Stimulated activated CD4-positive, alpha-beta T cell treated with anti-CD3 and anti-CD28 coated beads, Interleukin-2, amount 100 ng/mL, for 24 hours (primary cell): ENCODE measurements at places on chromosomes 6 and 20.

GRCh38 chr6:39688494-39688893 lies 36.7 kb downstream of the KIF6 start:
- DNase-seq, result no peak

DNA sequence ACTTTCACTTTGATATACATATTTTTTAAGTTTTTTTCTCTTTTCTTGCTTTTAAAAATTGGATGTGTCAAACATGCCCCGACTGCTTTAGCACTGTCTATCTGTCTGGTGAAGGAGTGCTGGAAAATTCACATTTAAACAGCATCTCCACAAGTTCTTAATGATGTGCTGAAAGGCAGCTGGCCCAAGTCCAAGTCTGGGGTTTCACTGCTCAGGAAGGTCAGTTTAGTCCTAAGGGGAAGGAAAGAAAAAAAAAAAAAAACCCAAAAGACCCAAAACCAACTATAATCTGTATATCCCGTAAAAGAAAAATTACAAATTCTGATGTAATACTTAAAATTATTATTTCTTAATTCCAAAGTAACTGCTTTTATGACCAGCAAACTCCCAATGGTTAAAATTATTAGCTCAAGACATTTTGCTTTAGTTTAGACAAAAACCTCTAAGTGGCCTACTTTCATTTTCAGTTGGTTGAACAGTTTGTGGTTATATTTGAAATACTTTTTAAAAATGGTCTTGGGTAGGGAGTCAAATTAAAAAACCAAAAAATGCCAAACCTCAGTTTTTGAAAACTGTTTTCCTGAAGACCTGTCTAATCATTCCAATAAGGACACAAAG lies 79.5 kb upstream of the PREP start:
- no peak for DNase-seq

- DNase-seq, result no peak
These were observed 62.1 kb upstream of the RBM24 start for GRCh38 chr6:17219098-17219497.

DNA sequence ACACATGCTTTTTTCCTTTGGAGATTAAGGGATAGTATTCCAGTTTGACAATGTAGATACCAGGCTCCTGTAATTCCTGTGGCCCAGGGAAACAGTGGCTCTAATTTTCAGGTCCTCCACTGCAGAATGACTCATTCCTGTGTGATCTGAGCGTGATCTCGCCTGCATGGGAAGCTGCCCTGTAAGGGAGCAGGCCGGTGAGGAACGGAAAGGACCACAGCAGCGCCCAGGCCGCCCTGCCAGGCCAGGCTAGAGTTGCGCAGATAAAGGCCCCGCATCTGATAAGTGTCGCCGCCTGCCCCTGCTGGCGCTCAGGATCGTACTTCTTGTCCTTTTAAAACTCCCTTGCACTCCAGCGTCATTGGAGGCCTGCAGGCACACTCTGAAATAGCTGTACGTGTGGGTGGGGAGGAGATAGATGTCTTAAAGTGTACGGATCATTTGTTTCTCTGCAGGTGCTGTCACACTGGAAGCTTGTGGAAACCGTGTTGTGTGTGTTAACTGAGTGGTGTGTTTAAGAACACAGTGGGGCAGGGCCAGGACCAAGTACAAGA lies 60.7 kb downstream of the SYNJ2 start:
- no peak for DNase-seq

- no peak for DNase-seq
These were observed 51.0 kb downstream of the ZBTB2 start for GRCh38 chr6:151340219-151340978.

DNA sequence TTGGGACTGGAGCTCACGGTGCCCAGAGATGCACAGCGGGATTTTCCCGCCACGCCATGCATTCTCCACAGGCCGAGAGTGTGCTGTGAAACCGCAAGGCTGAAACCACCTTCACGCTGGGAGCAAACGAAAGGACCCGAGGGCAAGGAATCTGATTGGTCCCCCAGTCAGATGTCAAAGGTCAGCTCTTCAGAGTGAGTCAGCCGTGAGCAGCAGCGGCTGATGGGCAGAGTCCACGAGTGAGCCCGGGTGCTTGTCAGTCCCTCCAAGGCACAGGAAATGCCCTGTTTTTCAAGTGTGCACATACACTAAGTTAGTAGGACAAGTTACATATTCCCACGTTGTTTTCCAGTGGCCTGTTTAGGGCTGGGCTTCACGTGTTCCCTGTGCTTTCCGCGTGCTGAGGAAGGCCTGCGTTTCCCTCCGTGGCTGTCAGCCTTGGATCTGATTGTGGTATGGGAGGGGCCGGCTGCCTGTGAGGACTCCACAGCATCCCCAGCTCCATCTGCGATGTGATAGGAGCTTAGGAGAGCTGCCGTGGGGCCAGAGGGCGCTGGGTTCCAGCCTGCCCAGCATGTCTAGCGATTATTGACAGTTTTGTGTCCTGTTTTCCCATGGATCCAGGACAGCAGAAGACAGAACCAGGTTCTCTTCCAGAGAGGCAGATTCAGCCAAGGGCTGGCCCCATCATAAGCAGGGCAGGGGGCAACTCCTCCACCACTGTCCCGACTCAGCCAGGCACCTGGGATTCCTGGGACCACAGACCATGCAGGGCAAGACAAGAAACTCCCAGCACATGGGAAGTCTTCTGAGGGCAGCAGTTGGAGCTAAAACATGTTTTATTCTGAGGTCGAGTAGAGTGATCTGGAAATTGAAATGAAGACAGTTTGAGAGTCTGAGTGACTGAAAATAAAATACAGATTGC lies 38.2 kb upstream of the FRMD1 start:
- no peak for DNase-seq

- no peak for DNase-seq
These were observed 43.6 kb upstream of the PHACTR3 start for GRCh38 chr20:59560588-59561227.

DNA sequence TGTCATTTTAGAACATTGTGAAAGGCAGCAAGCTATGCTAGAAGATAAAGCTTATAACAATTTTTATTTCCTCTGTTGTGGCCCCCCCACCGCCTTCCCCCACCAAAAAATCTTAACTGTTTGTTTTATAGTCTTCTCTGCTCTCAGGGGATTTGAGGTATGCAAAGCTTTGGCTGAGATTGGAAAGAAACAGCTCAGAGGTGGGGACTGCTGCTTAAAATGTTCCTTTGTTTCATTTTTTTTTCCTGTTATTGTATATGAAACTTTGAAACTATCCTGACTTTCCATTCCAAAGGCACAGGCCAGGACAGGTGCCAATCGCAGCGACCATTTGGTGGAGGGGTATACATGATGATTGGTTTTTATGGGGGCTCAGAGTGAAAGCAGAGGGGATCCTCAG lies 114.7 kb upstream of the PHACTR1 start:
- no peak for DNase-seq

DNA sequence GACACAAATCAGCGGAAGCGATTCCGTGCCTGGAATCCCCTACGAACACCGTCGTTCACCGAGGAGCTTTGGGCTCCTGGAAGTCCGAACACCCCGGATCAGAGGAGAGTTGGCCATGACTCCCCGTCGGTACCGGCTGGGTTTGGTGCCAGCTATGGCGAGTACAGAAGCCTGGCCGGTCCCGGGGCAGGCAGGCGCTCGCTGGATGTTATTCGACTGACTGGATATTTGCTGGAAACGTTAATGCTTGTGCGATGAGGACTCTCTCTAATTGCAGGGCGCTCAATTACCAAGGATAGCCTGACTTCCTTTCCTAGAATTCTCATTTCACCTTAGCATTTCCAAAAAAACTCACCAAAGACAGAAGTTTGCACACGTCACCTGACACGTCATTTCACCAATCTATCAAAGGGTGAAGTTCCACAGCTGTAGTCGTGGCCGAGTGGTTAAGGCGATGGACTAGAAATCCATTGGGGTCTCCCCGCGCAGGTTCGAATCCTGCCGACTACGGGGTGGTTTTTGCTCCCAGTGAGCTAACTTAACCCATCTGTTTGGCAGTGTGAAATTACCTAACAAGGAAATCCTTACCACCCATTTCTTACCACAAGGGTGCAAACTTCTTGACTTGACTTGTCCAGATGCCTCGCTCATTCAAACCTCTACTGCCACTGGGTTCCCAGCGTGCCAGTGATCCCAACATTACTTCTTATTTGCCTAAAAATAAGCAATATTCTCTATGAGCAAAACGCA lies 22.7 kb upstream of the ZNF184 start:
- peak; percentile 88 for DNase-seq

- no peak for DNase-seq
These were observed 118.2 kb downstream of the BACH2 start for GRCh38 chr6:90178384-90178855.

- DNase-seq, result no peak
These were observed 185.0 kb downstream of the HS3ST5 start for GRCh38 chr6:114157848-114158247.

GRCh38 chr20:36873498-36874189 lies 2.3 kb upstream of the TLDC2 start:
- no peak for DNase-seq

- no peak for DNase-seq
These were observed at the start of gene OPRL1 for GRCh38 chr20:64080013-64080812. Gene OPRL1, plus strand, starts transcription at chr20:64080082. Its CDS starts 12,639 bp downstream, at chr20:64092721.

DNA sequence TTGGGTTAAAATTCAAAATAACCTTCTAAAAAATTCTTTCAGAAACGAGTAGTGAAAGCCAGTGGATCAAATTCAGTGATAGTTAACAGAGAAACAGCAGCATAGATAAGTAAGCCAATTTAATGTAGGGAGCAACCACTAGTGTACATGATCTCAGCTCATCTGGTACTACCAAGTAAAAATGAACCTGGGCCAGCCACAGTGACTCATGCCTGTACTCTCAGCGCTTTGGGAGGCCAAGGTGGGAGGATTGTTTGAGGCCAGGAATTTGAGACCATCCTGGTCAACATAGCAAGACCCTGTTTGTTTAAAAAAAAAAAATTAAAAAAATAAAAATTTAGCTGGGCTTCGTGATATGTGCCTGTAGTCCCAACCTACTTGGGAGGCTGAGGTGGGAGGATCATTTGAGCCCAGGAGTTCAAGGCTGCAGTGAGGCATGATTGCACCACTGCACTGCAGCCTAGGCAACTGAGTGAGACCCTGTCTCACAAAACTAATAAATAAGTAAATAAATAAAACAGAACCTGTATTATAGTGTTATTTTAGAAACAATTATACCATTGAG lies 32.4 kb downstream of the CBFA2T2 start:
- DNase-seq, result no peak

DNA sequence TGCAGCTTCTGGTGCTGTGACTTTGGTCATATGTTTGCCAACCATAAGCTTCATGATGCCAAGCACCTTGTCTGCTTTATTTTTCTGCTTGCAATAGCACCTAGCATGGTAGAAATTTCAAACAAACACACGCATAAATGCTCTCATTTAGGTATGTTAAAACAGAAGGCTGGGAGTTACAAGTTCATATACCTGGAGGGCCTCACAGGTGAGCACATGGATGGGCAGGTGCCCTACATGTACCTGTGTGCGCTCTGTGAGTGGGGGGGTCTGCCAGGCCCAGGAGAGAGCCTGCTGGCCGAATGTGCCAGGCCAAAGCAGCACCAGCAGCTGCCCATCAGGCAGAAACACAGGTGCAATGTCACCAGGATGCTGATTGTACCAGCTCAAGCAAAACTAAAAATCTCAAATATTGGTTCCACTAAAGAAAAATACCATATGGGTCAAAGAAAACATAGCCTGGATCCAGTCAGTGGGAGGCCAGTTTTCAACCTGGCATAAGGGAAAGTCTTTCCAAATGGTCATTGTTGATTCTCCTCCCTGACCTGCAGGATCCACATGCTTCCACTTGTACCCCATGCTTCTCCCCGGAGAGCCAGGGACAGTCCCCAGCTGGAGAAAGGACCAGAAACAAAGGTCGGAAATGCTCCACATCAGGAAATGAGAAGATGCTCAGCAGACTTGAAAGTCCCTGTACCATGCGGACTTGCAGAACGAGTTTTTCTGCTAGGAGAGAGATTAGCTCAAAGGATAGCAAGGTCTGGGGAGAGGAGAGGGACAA lies 7.2 kb upstream of the PFDN4 start:
- no peak for DNase-seq

GRCh38 chr6:92967362-92967761 lies 452.0 kb downstream of the EPHA7 start:
- no peak for DNase-seq

- DNase-seq, result no peak
These were observed 37.2 kb downstream of the SCML4 start for GRCh38 chr6:107786709-107787588.

GRCh38 chr6:102623201-102623600 lies 1229.7 kb downstream of the GRIK2 start:
- DNase-seq, result no peak

- no peak for DNase-seq
These were observed 39.5 kb upstream of the SUMO4 start for GRCh38 chr6:149360536-149360935.

- DNase-seq, result no peak
These were observed 119.4 kb downstream of the CD24 start for GRCh38 chr6:106855117-106855516.

DNA sequence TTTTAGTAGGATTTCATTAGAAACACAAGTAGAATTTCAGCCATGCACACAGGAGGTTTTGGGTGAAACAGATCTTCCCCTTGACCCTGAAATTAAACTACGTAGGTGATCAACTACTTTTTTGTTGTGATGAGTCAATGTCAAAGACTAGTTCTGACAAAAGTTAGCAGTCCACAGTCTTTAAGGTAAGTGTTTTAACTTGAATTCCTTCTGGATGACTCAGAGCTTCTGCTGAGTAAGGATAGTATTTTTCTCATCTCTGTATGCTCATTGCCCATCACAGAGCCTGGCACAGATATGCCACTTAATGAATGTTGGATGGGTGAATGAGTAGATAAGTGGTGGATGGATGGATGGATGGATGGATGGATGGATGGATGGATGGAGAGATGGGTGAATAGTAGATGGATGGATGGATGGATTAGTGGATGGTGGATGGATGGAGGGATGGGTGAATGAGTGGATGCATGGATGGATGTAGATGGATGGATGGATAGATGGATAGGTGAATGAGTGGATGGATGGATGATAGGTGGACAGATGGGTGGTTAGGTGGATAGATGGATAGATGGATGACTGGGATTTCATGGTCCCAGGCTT lies 165.3 kb downstream of the ZMYND8 start:
- DNase-seq, result no peak

- DNase-seq, result no peak
These were observed 184.2 kb downstream of the CDH4 start for GRCh38 chr20:61436283-61436666.

DNA sequence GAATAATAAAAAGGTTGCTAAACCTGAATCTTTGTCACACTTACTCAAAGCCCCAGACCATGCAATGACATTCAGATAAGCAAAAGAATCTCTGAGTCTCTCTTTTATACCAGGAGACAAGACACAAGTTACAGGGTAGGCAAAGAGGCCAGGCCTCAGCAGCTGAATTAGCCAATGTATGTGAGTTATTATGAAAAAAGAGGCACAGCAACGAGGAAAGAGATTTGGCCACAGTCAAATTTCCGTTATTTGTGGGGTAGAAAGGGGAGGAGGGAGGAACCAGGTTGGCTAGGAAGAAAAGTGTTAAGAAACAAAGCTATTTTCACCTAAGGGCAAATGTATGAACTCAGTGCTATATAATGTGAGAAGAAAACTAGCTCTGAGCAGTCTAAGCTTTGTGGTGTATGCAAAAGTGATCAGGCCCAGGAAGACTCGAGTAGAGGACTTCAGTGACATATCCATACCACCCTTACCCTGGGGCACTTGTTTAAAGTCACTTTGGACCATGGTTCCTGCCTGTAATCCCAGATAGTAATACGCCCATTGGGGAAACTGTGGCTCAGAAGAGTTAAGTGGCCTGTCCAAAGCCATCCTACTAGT lies 19.1 kb downstream of the IPCEF1 start:
- DNase-seq, result no peak
